ENCODE measurements at places on chromosomes 1 and 21. TPM values are rescaled to one million over a fixed set of nuclear protein-coding genes. Genes with fewer than 3 reads are reported as not detected.

DNA sequence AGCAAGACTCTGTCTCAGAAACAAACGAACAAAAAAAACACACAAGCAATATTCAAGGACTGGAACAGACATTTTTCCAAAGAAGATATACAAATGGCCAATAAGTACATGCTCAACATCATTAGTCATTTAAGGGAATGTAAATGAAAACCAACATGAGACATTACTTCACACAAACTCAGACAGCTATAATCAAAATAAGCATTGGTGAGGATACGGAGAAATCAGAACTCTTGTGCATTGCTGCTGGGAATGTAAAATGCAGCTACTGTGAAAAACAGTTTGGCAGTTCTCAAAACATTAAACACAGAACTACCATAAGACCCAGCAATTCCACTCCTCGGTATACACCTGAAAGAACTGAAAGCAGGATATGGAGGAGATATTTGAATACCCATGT is 15.4 kb downstream of the NOL9 start:
- no peak for DNase-seq

DNA sequence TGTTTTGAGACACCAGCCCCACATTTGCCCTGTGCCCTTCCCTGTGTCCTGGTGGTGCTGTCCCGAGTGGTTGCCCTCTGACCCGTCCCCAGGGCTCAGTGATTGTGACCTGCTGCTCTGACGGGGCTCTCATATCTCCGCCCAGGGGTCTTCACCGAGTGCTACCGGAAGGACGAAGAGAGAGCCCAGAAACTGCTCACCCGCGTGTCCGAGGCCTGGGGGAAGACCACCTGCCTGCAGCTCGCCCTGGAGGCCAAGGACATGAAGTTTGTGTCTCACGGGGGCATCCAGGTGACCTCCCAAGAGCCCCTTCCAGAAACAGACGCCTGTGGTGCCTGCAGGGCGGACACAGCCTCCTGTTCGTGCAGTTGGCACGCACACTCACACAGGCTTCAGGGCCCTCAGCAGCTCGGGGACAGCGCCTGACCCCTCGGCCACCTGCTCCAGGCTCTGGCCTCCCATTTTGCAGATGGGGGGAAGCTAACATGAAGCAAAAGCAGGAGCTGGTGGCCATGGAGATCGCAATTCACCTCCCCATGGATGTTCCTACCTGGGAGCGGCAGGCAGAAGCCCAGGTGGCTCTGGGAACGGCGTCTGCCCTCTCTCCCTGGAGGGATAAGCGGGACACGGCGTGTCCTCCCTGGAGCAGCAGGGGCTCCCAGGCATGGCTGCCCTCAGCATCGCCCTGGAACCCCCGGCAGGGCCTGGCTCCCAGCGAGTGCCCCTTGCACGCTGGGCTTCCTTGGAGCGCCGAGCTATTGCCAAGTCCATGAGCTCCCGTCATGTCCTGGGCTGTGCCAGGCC is 45.9 kb downstream of the TRPM2 start:
- DNase-seq, result peak; percentile 36

DNA sequence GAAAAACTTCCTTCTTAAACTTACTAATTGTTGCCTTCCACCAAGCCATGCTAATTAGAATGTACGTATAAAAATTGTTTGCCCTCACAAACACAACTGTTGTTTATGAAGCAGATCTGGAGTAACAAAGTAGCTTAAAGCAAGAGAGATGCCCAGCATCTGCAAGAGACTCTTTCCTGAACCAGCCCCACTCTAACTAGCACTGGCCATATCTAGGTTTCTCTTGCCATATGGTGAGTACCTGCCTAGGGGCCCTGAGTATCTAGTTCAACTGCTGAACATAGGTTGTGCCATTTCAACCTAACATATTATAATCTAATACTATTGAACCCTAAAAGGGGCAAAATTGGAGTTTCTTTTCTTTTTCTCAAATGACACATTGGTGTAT is 883.4 kb upstream of the B3GALT2 start:
- no peak for DNase-seq

- DNase-seq, result no peak
Observed at GRCh38 chr1:12566484-12567287, 51.3 kb downstream of the DHRS3 start.

The TBX19 gene
- 3.6 TPM for total RNA-seq

The SLC30A2 gene
- total RNA-seq, result not detected

The BARHL2 gene
- not detected for total RNA-seq

All from activated CD8-positive, alpha-beta memory T cell treated with anti-CD3 and anti-CD28 coated beads, Interleukin-2, amount 10 ng/mL, durations not matched to agents 7 days and 5 days (primary cell).